Stimulated activated CD4-positive, alpha-beta T cell treated with anti-CD3 and anti-CD28 coated beads, TNF-alpha, amount 100 ng/mL, for 4 hours (primary cell): ENCODE measurements at places on chromosomes 12 and 14.

- no peak for DNase-seq
Measured at GRCh38 chr14:53884601-53885000, 72.0 kb downstream of the BMP4 start.

- peak; percentile 11 for DNase-seq
Measured at GRCh38 chr14:67241411-67242167, at the start of gene PALS1. TSS of gene PALS1 (plus strand) at chr14:67241435. CDS start at chr14:67279171, 37,736 bp downstream.

- no peak for DNase-seq
Measured at GRCh38 chr12:80320121-80320678, 123.8 kb upstream of the PTPRQ start.

GRCh38 chr14:64997108-64997794, 10.6 kb downstream of the FNTB start:
- no peak for DNase-seq

GRCh38 chr14:71592361-71592760, 339.9 kb upstream of the RGS6 start:
- no peak for DNase-seq

- no peak for DNase-seq
Measured at GRCh38 chr12:49094160-49094974, at the start of gene DHH. TSS of gene DHH (minus strand) at chr12:49094801. CDS start at chr12:49094512, 289 bp downstream.

DNA sequence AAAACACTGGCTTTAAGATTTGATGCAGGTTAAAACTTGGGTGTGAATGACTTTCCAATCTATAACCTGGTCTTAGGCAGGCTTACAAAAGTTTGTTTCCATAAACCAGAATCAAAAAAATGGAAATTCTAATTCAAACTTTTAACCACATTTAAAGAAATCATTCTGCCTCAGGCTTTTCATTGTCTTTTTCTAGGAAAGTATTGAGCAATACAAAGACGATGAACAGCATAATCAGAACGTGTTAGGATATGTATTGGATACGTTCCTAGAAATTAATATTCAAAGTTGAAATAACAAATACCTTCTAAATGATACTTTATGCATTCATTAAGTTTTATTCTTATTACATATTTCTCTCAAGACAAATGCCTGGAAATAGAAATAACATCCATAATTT, 172.9 kb downstream of the CEP128 start:
- DNase-seq: no peak

GRCh38 chr12:49413010-49413409, 45.7 kb downstream of the SPATS2 start:
- no peak for DNase-seq

- no peak for DNase-seq
Measured at GRCh38 chr14:44453433-44454171, 53.5 kb downstream of the FSCB start.

- no peak for DNase-seq
Measured at GRCh38 chr12:121576851-121577391, 3.9 kb downstream of the KDM2B start.

- DNase-seq: no peak
Measured at GRCh38 chr14:57057803-57058202, 210.9 kb downstream of the EXOC5 start.

DNA sequence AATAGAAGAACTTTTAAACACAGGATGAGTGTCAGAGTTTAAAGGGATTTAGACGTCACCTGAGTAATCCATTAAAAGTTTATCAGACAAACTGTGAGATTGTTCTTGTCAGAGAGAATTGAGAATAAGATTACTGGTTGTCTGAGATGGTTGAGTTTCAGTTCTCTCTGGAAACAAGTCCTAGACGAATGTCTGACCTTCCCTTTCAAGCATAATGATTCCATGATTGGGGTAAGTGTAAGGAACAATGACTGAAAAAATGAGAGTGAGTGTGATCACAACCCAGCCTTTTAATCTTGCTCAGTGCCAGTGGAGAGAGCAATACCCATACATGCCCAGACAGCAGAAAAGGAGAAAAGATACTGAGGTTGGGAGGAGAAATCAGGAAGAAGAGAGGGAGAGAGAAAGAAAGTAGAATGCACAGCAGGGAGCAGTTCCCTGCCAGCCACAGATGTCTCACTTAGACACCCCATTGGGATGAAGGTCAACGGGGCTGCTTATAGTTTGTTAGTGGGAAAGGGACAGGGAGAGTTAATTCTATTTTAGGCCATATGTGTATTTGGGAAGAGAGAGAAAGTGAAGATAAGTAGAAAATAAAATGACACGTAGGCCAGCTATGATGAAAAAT, 4.3 kb downstream of the GRIP1 start:
- no peak for DNase-seq

- no peak for DNase-seq
Measured at GRCh38 chr12:52322069-52322468, 871 bp upstream of the KRT83 start.

- DNase-seq: peak; percentile 15
Measured at GRCh38 chr14:63853831-63854293, 1.1 kb downstream of the SYNE2 start.

GRCh38 chr14:46574221-46574977, 77.2 kb downstream of the RPL10L start:
- no peak for DNase-seq

GRCh38 chr12:72133497-72134055, 138.6 kb upstream of the TRHDE start:
- DNase-seq: no peak

DNA sequence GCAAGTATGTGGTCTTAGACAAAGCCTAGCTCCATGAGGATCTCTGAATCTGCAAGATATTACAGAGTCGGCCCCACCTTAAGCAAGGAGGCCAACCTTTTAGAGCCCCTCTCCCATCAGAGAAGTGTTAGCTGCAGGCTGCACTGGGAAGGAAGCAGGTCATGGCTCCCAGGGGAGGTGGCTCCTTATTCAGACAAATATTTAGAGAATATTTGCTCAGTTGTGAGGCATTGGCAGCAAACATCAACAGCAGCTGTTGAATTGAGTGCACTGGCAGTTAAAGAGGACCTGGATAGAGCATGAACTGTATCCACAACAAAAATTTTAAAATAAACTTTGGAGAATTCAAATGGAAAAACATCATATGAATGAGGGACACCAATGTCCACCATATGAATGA, 44.7 kb downstream of the FSCB start:
- DNase-seq: no peak

GRCh38 chr12:27779416-27779919, 565 bp upstream of the KLHL42 start:
- no peak for DNase-seq

GRCh38 chr12:31297572-31298514, 28.1 kb downstream of the SINHCAF start:
- DNase-seq: no peak

- DNase-seq: no peak
Measured at GRCh38 chr12:63899396-63899795, 54.9 kb downstream of the SRGAP1 start.

- no peak for DNase-seq
Measured at GRCh38 chr14:34605461-34605860, 24.5 kb downstream of the SNX6 start.

GRCh38 chr12:57452181-57452936, 2.7 kb upstream of the INHBE start:
- DNase-seq: no peak

GRCh38 chr14:67636361-67636919, 16.7 kb downstream of the ARG2 start:
- no peak for DNase-seq

- DNase-seq: no peak
Measured at GRCh38 chr12:85374981-85375380, 95.0 kb downstream of the ALX1 start.

- DNase-seq: no peak
Measured at GRCh38 chr12:89234324-89235114, 117.8 kb downstream of the DUSP6 start.

DNA sequence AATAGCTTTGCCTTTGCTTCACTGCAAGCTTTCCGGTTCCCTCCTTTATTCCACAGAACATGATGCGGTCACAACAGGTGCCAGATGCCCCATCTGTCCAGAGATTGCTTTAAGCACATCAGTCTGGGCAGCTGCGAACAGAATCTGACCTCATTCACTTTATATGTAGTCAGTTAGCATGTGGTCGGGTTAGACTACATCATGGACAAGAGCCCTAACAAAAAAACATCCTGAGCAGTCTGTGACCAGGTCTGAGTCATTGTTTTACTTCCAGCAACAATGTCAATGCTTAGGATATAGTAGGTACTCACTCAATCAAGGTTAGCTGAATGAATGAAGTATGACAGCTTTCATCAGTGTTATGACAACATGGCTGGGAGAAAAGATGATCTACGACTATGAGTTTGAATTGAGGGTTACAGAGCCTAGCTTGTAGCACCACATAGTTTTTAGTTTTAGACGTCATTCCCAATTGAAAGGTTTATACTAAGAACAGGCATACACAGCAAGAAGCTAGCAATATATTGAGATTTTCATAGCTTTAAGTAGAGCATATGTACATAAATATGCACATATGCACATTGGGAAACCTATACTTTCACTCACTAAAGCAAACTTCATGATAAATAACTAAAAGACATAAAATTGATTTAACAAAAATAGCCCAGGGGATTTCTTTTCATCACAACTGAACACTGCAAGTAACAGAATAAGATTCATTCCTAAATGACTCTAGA, 64.2 kb upstream of the TMCC3 start:
- no peak for DNase-seq

- no peak for DNase-seq
Measured at GRCh38 chr12:89091293-89091841, 260.9 kb downstream of the DUSP6 start.

GRCh38 chr14:33812601-33813000, 138.3 kb downstream of the EGLN3 start:
- no peak for DNase-seq

DNA sequence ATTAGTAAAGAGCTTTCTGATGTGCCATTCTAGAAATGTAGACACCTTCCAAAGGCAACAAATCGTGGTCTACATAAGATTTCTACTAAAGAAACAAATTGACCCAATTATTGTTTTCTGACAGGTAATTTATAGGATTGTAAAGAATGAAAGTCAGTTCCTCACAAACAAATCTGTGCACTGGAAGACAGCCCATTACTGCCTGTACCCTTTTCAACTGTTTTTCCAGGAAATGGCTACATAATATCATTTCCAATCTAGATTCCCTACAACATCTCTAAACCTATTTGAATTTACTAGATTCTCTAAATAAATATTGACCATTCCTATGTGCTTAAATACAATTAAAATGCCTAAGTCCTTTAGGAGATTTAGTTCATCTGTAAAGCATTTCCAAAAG, 939.1 kb downstream of the FSCB start:
- no peak for DNase-seq

- no peak for DNase-seq
Measured at GRCh38 chr12:3795492-3796133, 42.7 kb upstream of the CRACR2A start.

GRCh38 chr12:19482551-19483109, 43.3 kb downstream of the AEBP2 start:
- DNase-seq: no peak

DNA sequence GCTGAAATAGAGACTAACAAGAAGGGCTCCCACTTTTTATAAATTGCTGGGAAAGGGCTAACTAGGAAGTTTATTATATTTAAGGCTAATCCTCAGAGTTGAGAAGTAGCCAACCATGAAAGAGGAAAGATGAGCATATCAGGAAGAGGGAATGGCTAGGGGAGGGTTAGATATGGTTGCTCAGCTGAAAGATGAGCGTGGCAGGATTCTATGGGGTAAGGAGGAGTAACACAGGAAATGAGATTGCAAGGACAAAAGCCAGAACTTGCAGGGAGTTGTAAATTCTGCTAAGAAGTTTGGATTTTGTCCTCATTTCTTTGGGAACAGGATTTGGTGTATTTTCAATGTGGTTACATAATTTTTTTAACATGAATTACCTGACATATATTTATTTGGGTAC, 127.4 kb upstream of the ATP2B1 start:
- DNase-seq: no peak

DNA sequence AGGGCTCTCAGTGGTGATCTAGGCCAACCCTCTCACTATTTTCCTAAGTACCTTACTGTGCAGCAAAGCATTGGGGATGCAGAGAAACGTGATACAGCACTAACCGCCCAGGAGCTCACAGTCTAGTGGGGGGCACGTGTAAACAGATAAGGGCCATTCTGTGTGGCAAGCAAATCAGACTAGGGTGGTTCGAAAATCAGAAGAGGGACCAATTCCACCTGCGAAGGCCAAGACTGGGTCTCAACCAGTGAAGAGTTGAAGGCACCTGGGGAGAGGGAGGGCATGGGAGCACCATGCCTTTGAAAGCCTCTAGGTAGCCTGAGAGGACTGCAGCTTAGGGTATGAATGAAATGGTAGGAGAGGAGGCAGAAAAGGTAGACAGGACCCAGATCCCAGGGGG, 2.2 kb downstream of the PITPNM2 start:
- no peak for DNase-seq

GRCh38 chr14:29390081-29390832, 537.4 kb downstream of the PRKD1 start:
- no peak for DNase-seq

DNA sequence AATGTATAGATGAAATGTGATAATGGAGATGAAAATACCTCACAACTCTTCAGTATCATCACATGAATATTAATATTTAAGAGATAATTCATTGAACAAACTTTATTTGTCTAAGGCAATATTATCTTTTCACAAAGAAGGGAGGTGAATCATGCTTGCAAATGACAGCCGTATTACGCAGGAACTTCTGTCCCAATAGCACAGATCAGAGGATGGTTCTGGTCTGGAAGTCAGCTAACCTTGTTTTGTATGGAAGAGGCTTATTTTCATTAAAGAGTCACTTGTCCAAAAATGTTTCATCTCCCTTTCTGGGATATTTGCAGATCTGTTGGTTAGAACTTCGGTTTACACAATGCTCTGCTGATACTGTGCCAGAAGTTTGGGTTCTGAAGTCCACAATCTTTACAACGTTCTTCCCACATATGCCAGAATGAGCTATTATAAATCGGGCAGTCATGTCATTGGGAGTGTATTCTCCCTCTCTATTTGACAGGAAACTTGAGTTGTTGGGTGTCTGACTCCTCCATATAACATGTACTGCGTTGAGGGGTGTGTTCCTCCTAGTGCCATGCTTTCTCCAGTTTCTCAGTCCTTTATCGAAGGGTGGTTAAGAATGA, 29.8 kb downstream of the YY1 start:
- DNase-seq: no peak

DNA sequence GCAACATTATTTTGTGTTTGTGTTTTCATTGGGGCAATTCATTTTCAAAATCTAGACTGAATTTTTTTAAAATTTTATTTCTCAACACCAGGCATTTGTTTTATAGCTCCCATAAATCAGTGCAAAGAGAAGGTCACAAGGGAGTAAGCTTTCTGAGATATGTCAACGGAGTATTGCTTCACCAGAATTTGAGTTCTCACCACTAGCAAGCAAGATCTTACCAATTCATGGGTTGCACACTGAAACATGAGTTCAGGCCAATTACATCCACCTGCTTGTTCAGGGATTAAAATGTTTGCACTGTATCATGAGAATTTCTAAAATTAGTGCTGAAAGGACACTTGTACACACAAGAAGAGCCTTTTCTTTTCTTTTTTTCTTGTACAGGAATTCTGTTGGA, 121.9 kb downstream of the CAND1 start:
- no peak for DNase-seq

DNA sequence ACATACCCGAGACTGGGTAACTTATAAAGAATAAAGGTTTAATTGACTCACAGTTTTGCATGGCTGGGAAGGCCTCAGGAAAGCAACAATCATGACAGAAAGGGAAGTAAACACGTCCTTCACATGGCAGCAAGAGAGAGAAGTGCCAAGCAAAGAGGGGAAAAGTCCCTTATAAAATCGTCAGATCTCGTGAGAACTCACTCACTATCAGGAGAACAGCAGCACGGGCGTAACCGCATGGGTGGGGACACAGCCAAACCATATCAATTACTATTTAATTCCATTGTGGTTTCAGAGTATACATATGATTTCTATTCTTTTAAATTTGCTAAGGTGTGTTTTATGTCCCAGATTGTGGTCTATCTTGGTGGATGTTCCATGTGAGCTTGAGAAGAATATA, 117.9 kb downstream of the SCAF11 start:
- no peak for DNase-seq
